ENCODE measurements at places on chromosomes 3 and 15.
A peak's percentile ranks its signal among the peaks of the same experiment; 100 is the strongest.

DNA sequence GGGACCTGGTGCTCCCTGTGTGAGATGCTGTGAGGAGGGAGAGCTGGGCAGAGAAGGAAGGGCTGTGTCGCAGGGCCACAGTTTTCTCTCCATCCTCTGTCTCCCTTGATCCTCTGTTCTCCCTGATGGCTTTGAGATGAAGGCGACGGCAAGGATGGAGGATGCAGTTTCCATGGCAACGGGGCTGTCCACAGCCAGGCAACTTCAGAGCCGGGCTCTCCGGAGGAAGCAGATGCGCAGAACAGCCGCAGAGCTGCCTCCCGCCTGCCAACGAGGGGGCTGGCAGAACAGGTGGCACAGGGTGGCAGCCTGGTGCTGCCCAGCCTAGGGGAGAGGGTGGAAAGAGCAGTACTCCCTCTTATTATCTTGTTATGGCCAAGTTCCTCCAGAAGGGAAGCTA lies 9.9 kb upstream of the GRM2 start:
- no peak for DNase-seq

DNA sequence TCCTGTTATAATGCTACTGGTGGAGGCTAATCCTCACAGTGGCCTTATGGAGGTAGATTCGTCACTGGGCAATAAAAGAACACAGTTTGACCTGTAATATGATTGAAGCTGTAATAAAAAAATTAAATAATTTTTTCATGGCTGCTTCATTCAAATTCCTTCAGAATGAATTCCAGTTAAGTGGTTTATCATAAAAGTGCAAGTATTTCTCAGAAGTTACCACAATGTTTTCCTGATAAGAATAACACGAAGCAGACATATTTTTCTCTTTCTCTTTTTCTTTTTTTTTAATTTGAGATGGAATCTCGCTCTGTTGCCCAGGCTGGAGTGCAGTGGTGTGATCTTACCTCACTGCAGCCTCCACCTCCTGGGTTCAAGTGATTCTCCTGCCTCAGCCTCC lies 15.6 kb downstream of the B4GALT4 start:
- no peak for DNase-seq

DNA sequence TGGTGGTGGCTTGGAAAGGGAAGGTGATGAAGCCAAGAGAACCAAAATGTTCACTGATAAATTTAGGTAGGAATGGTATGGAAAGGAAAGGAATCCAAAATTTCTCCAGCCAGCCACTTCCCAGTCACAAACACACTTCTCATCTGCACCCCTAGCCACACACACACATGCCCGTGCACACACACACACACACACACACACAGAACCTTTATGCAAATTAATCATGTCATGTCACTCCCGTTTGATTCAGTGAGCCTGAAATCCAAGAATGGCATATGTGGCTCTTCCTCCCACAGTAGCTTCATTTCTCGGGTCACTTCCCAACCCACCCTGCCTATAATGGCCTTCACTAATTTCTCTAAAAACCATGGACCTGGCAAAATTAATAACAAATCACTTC lies 3.1 kb upstream of the HLTF start:
- DNase-seq = no peak

DNA sequence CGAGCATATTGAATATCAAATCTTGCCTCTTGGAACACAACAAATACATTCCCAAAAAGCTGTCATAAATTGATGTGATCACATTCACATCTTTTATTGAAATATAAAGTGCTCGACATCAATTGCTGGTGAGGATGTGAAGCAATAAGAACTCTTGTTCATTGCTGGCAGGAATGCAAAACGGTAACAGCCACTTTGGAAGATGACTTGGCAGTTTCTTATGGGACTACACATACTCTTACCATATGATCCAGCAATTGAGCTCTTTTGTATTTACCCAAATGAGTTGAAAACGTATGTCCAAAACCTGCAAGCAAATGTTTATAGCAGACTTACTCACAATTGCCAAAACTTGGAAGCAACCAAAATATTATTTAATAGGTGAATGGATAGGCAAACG lies 234.9 kb downstream of the CACNA2D3 start:
- DNase-seq = no peak

GRCh38 chr3:152574461-152575079 lies 260.4 kb upstream of the P2RY1 start:
- peak; percentile 86 for DNase-seq

- no peak for DNase-seq
Observed at GRCh38 chr15:49530092-49530491, 90.5 kb downstream of the FAM227B start.

DNA sequence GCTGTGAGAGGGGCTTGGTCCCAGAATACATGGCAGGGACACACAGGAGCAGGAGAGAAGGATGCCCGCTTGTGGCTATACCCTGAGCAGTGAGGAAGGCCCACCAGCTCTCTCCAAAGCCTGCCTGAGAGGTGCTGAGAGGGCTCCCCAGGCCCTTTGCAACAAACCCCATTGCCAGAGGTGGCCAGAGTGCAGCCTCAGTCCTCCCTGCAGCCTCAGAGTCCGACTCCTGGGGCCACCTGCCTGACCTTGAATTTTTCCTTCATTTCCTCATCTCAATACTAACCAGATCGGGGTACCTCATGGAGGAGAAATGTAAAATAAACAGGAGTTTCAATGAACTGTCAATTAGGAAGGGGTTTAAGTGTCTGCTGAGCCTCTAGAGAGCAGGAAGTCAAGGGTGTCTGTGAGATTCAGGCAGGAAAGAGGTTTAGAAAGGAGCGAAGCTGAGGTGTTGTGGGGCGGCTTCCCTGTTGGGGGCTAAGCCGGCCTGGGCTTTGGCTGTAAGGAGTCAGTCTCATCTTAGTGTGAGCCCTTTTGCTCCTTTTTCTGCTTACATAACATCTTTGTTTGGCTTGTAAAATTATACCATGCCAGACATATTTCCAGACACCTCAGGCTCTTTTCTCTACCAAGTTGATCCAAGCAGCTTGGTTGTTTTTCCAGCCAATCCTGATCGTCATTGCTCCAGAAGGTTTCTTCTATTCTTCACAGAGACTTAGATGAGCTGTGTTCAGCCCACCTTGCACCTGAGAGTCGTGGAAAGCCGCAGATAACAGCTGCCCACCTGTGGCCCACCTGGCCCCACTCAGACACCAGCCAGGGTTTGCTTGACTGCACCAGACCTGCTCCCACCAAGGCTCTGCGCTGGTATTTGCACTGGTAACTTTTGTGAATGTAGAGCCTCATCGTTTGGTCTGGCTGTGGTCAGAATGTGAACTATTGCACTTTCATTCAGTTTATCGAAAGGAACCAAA lies 36.7 kb downstream of the CMTM7 start:
- DNase-seq = no peak

- peak; percentile 99 for DNase-seq
Observed at GRCh38 chr15:64702816-64703631, 72.4 kb downstream of the RBPMS2 start.

GRCh38 chr3:139020868-139021234 lies at the start of gene PRR23B:
Gene PRR23B (minus strand): TSS chr3:139020926. CDS start chr3:139020661, 265 bp downstream.
- peak; percentile 64 for DNase-seq

All from lower leg skin (tissue), 4 donors.